ENCODE measurements at places on chromosomes 7 and 10.

- no peak for DNase-seq
Observed at GRCh38 chr10:50410066-50410811, 158.9 kb upstream of the ASAH2 start.

GRCh38 chr10:117503244-117504205 is 39.0 kb upstream of the EMX2 start:
- DNase-seq, result no peak

GRCh38 chr10:120156614-120157274 is 264.2 kb downstream of the SEC23IP start:
- DNase-seq, result no peak

DNA sequence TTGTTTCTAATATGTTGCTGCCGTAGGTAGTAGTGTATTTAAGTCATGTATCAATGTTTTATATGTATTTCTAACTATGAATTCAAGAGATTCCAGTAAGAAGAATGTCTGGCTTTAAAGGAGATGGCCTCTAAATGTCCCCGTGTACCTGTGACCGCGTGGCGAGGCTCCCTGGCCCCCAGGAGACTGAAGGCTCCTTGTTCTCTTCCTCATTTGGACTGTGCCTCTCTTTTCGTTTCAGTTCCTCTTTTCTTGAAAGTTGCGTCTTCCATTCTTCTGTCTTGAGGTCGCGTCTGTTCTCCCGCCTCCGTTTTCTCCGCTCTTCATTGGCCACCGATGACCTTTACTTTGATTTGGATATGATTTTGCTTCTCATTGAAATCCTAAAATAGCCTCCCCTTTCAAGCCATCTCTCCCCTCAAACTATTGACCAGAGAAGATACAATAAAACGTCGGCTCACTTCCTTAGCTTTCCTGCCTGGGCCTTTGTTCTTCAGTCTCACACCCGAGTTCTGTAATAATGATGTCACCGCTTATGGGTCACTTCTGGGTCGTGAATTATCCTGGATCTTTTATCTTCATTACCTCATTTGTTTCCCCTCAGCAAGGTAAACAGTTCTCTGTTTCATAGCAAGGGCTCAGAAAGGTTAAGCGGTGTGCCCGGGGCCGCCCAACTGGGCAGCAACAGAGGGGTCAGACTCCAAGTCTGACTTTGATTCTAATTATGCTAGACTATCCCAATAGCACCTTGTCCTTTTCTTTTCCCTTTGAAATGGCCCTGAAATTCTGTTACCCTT is 28.7 kb downstream of the WIPI2 start:
- no peak for DNase-seq

- DNase-seq, result no peak
Observed at GRCh38 chr7:151132461-151133205, 34.9 kb downstream of the GBX1 start.

DNA sequence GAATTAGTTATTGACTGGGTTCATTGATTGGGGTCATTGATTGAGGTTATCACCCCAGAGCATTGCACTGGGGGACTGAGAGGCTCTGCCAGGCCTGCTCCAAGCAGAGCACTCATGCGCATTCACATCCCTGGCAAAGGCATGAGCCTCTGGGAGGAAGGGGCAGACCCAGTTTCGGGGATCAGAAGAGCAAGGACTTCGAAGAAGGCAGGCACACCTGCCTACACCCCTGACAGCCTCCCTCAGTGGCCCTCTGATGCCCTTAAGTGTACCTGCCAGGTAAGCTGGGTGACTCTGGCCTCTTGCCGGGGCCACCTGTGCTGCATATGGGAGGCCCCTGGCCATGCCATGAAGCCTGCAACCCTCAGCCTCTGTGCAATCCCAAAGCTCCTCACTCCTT is 181.1 kb downstream of the PTPN20 start:
- DNase-seq, result no peak

- no peak for DNase-seq
Observed at GRCh38 chr10:32273336-32273735, 73.6 kb downstream of the EPC1 start.

DNA sequence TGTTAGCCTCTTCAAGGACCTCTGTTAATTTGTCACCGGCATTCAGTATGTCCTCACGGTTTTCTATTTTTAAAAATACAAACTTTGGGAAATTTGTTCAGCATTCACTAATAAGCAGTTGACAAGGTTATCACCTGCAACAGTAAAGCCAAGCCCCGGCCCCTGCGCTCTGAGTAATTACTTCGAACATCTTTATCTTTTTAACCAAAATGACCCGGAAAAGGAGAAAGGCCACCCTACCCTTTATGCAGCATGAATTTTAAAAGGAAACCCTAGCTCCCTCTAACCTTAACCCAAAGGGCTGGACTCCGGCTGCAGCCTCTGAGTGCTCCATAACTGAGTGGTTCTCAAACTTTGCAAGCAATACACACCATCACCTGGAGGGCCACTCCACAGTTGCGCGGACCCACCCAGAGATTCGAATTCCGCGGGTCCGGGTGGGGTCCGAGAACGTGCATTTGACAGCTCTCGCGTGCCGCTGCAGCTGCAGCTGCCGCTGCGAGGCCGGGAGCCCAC is 940 bp downstream of the NSMCE4A start:
- DNase-seq, result no peak
